ENCODE measurements at places on chromosomes 12 and 14.

DNA sequence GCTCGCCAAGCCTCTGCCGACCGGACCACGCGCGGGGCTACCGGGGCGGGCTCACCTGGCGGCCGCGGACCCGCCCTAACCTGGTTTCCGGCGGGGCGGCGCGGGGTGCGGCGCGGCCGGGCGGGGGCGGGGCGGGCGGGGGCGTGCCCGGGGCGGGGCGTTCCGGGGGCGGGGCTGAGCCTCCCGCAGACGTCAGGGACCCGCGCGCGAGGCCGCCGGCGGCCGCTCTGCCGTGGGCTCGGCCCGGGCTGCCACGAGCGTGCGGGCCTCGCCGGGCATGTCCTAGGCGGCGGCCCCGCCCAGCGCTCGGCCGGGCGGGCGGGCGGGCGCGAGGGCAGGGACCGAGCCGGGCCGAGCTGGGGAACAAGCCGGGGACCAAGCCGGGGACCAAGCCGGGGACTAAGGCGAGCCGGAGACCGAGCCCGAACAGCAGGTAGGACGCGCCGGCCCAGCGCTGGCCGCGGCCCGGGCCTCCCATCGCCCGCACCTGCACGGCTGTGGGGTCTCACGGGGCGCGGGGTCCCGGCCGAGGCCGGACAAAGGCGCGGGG lies at the start of gene CEP170B:
TSS of gene CEP170B (plus strand) at position 188 of the 550 bp plus-strand sequence. CDS start 3,183 bp downstream, outside the sequence.
- peak; percentile 64 for DNase-seq

DNA sequence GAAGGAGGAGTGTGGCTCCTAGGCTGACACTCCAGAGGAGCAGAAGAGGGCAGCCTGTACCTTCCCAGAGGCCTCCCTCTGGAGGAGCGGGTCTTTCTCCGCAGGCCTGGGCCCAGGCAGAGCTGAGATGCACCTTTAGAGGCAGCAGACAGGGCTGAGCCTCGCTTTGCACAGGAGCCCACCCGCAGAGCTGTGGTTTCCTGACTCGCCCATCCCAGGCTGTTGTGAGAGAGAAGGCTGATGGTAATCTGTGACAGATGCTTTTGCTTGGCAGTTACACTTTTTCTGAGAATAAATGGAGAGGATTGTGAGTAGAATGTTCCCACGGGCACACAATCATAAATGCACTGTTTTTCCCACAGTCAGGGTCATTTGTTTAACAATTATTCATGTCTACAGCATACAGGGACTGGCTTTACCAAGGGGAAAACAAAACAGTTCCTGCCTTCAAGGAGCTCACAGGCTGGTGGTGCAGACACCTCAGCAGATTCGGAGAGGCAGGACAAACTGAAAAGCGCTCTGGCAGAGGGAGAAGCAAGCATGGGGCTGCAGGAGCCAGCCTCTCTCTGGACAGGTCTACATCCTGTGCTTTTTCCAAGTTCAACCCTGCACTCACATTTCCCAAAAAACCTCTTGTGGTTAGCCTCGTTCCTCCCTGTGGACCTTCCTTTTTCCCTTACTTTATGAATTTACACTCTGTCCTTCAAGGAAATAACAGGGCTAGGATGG lies 13.9 kb downstream of the EVL start:
- no peak for DNase-seq

DNA sequence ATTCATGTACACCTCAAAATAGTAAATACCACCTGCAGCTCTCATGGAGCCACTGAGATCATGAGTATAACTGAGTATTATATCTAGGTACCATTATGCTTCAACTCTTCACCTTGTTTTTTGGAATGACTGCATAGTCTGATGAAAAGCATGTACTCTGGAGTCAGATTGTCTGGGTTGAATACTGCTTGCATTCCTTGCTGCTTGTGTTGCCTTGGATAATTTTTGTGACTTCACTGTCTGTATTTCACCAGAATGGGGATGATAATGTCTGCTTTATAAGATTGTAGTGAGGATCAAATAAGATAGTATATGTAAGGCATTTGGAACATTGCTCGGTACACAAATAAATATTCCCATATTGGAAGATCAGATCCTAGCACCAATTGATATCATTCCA lies 54.2 kb downstream of the SUSD6 start:
- no peak for DNase-seq

GRCh38 chr12:7542046-7542445 lies 38.5 kb upstream of the CD163 start:
- DNase-seq: no peak

GRCh38 chr14:95006479-95006878 lies 150.8 kb downstream of the DICER1 start:
- no peak for DNase-seq

DNA sequence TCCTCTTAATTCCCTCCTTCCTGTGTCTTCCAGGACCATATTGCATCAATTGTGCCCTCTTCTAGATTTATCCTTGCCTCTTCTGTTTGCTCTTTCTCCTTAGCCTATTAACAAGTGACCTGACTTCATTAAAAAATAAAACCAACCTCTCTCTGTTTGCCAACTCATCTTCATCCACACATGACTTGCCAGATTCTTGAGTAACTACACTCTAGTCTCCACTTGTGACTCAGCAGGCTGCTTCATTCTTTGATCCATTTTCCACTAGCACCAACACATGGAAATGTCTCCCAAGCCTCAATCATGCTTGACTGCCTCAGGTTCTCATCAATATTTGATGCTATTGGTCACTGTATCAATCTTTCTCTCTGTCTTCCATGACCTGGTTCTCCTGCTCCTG lies 492.4 kb upstream of the TMPO start:
- DNase-seq: no peak

GRCh38 chr14:74551001-74551400 lies 57.4 kb downstream of the ISCA2 start:
- no peak for DNase-seq

GRCh38 chr14:105294142-105294597 lies 6.6 kb downstream of the BRF1 start:
- no peak for DNase-seq

GRCh38 chr14:68395604-68396003 lies 397.3 kb downstream of the ZFP36L1 start:
- DNase-seq: no peak
